ENCODE measurements at places on chromosomes 16 and 17.

- no peak for DNase-seq
Observed at GRCh38 chr17:28498652-28499363, 7.3 kb upstream of the FOXN1 start.

GRCh38 chr17:19805006-19805405, 56.9 kb upstream of the ALDH3A1 start:
- DNase-seq: no peak

DNA sequence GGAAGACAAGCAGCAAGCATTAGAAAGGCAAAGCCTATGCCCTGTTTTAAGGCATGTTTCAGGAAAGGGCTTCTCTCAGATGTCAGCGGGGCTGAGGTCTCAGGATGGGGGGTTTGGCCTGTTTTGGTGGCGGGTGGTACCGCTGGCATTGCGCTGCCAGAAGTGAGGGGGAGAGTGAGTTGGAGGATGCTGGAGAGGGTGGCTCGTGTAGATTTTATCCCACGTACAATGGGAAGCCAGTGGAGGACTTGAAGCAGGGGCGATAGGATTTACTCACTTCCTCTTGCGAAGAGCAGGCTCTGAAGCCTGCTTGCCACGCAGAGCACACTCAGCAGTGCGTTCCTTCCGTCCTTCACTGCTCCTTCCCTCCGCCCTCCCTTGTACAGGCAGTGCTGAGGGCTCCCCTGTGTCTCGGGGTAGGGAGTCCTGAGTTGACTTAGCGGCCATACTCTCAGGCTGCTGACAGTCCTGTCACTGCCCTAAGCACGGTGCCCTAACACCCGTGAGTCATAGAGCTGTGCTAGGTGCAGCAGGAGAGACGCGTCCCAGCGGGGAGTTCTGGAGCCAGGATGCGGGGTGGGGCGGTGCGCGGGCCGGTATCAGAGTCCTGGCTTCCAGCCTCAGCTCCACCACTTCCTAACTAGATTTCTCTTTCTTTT, 113.1 kb downstream of the SNX29 start:
- no peak for DNase-seq

- no peak for DNase-seq
Observed at GRCh38 chr17:51428668-51429495, 168.5 kb downstream of the UTP18 start.

- no peak for DNase-seq
Observed at GRCh38 chr17:67151717-67152116, 93.3 kb downstream of the HELZ start.

DNA sequence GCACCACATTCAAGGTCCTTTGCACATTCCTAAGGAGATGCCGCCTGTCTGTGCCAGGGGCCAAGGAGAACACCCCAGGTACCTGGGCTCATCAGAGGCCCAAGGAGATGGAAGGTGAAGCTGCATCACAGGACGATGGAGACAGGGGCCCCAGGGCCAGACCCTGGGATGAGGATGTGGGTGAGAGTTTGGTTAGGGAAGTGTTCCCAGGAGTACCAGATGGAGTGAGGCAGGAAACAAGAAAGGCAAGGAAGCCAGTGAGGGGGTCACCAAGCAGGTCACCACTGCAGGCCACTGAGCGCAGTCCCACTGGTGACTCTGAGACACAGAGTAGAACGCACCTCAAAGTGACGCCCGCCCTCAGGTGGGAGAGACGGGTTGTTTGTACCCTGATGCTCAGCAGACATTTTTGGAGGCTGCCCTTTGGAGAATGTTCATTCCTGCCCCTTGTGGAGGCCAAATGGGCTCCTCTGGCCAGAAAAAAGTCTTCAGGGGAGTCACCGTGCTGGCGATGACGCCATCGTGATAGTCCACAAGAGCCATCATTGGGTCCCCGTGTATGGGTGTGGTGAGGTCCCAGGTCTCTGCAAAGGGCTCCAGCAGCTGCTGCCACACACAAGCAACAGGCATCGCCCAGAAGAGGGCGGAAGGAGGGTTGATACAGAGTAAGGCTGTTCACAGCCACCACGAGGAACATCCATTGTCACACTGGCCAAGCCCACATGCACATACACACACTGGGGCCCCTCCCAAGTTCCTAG, 57.5 kb downstream of the BEAN1 start:
- no peak for DNase-seq

GRCh38 chr17:18107061-18107790, 1.3 kb upstream of the MYO15A start:
- DNase-seq: no peak

DNA sequence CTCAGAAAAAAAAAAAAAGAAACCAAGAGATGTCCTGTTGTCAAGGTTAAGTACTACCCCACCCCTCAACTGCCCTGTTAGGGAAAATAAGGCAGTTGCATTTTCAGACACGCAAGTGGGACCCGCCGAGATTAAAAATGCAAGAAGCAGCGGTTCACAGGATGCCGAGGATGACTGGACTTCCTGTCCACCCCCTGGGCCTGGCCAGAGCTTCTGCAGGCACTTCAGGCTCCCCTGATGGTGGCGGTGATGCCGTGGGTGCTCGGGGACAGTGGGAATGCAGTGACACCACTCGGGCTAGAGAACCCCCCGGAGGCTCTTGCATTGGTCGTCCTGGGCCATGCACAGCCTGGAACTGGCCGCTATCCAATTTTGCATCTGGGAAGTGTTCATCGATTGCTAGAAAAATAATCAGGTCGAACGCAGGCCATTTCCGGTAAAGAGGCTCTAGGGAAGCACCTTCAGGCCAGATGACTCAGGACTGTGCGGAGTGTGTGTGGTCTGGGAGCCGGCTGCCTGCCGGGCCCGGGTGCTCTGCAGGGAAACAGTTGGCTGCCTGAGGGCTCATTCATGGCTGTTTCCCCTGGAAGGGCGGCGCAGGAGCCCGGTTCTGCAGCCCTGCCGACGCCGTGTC, 13.4 kb upstream of the CRISPLD2 start:
- no peak for DNase-seq

All from NCI-H1436 (cell line).